Stimulated activated CD8-positive, alpha-beta memory T cell treated with anti-CD3 and anti-CD28 coated beads, Interleukin-7, amount 100 ng/mL, for 1 hour (primary cell): ENCODE measurements at places on chromosomes 4 and X.

DNA sequence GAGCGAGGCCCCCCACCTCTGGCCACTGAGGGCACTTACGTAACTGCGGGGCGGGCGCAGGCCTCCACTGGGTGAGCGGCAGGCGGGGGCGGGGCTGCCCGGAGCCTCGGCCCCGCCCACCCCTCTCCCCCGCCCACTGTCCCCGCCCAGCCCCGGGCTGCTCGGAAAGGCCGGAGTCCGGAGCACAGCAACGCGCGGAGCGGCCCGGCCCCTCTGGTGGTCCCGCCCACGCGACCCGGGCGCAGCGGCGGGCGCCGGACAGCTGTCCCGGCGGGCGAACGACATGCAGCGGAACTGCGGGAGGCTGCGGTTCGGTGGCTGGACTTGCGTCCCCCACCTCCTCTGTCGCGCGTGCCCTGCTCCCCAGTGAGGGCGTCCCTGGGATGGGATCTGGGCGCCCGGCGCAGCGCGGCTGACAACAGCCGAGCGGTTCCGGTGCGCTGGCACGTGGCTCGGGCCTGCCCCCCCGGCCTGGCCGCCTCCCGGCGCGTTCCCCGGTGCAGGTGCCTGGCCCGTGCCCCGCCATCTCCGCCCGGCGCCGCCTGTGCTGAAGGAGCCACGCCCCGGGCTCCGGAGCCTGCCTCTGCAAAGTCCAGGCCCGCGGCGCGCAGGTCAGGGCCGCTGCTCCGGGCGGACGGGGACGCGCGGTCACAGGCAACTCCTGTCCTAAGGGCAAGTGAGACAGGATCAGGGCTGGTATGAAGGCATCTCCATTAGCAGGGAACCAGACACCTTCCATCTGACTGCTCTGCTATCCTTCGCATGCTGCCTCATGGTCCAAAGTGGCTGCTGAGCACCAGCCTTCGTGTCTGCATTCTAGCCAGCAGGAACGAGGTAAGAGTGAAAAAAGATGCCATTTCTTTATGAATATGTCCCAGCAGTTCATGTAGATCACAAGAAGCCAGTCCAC, 21.8 kb upstream of the JAKMIP1 start:
- no peak for DNase-seq

GRCh38 chr4:44978020-44978419, 251.7 kb upstream of the GNPDA2 start:
- no peak for DNase-seq

DNA sequence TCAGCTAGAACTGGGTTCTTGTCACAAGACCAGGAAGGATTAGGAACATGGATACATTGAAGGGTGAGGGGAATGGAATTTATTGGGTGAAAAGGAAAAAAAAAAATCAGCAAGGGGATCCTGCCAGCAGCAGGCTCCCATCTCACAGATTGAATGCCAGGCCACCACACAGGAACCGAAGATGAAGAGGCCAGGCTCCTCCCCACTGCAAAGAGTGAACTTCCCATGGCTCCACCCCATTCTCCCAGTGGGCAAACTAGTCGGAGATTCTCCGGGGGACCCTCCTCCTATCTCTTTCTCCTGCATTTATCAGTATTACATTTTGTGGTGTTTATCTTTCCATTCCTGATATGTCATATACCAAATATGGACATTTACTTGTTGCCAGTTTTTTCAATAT, 46.0 kb upstream of the MAGED1 start:
- no peak for DNase-seq

- DNase-seq: peak; percentile 20
Measured at GRCh38 chrX:107826238-107827029, 768 bp downstream of the MID2 start.

DNA sequence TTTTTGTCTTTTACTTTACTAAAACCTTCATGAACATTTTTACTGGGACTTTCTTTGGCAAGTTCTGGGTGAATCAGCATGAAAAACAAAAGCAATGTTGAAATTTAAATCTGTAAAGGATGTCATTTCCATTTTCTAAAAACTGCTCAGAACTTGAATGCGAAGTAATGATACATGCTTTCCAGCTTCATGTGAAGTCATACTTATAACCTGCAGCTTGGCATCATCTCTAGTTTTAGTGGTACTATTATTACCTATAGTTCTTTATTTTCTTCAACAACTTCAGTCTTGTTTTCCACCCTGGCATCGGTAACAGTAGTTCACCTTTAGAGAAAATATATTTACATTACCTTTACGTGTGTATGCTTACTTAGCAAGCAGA, 421.4 kb upstream of the DIPK2B start:
- no peak for DNase-seq
